ENCODE measurements at places on chromosomes 6 and 20.

- no peak for DNase-seq
Measured at GRCh38 chr20:59779656-59780380, 153.6 kb downstream of the SYCP2 start.

- DNase-seq: no peak
Measured at GRCh38 chr20:41226426-41226825, 89.1 kb downstream of the PLCG1 start.

- no peak for DNase-seq
Measured at GRCh38 chr6:142241061-142241460, 60.7 kb upstream of the ADGRG6 start.

GRCh38 chr20:49766979-49767521 lies 45.6 kb upstream of the SLC9A8 start:
- no peak for DNase-seq

DNA sequence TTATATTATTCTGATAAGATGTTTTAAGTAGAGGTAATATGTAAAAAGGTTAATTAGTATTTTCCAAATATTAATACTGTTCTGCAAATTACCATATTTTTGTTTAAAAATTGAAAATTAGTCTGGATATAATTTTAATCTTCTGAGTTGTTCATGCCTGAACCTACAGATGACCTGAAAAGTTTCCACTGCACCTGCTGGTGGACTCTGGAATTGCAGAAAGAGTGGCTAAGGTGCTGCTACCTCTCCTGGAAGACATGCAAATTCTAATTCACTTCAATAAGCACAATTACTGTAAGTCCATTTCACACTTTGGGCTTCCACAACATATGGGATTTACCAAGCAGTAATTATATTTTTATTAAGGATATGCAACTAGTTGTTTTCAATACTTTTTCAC lies 77.7 kb upstream of the OLIG3 start:
- peak; percentile 54 for DNase-seq

GRCh38 chr6:148869585-148869984 lies 122.8 kb downstream of the UST start:
- DNase-seq: no peak

GRCh38 chr6:30097902-30098768 lies 14.8 kb downstream of the TRIM31 start:
- peak; percentile 56 for DNase-seq

DNA sequence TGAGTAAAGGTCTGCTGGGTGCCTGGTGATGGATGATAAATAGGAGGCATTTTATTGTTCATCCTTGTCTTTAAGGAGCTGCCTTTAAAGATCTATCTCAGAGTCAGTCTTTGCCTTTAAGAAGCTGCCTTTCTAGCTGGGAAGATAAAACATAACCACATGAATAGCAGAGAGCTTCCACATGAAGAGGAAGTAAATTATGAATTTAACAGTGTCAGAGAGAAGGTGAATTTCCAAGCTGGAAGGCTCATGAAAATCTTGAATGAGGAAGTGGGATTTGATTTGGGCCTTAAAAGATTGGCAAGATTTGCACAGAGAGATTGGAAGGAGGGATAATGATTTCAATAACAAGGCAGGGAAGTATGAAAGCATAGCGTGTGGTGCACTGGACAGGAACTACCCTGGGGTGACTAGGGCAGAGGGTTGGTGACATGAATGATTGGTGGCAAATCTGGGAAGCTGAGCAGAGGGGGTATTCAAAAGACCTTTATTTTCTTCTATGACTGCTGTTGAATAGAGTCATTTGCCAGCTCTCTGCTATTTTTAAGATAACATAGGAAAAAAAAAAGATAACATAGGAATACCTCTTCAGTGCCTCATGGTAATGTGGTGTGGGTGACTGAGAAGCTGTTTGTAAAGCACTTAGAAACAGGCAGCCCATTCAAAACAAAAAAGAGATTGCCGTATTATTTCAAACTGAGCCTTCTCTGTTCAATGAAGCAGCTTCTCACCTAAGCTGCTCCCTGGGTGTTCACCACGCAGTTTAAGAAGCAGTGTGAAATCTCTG lies 591.6 kb downstream of the PKHD1 start:
- no peak for DNase-seq

DNA sequence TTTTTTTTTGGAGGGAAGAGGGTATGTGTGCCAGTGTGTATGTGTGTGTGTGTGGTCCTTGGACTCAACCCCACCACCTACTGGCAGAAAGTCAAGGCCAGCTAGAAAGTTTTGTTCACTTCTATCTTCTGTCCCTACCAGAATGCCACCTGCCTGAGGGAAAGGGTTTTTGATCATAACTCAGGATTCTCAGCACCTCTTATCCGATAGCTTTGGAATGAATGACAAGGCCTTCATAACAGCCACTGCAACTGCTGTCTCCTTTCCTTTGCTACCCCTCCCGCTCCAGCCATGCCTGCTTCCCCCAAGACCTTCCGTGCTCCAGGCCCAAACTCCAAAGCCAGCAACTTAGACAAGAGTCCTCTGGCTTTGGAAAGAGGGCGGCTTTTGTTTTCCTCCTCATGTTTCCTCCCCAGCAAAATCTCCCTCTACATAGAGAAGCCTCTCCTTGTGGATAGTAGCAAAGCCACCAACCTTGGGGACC lies 18.7 kb downstream of the BTN3A1 start:
- DNase-seq: peak; percentile 47

DNA sequence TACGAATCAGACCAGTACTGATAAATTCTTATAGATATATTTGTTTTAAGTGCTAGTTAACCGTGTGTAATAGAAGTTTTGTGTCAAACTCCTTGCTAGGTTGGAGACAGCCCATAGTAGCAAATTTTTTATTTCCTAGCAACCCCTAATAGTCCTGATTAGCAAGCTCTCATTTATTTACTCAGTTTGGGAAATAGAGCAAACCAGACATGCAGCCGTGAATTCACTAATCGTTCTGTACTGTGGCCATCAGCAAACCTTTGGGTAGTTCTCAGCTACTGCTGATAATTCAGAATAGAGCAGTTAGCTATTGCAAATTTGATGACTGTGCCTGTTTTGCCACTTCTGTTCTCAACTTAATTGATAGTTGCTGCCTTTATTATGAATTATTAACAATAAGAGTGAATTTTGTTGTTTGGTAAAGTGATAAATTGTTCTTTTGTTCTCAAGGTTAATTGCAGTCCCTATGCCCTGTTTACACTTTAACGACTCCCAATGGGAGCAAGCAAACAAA lies 215.8 kb downstream of the GRM1 start:
- no peak for DNase-seq

GRCh38 chr6:156689656-156690055 lies 87.5 kb upstream of the ARID1B start:
- DNase-seq: no peak

DNA sequence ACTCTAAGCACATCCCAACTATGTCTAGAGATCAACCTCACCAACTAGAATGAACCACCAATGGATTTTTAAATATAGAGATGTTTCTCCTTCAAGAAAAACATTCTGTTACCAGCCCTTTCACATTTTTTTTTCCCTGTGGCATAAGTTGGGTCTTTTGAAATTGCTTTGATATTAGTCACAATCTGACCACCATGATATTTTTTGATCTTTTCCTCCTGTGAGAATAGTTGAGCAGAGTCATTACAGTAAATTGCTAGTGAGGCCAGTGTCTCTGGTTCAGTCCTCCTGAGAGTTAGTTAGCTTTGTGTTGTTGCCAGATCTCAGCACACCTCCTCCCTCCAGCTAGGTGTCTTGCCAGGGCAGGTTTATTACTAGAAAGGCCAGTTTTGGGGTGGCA lies 79.7 kb upstream of the MYLIP start:
- DNase-seq: no peak

All from Calu3 (cell line).